Stimulated activated CD8-positive, alpha-beta memory T cell treated with anti-CD3 and anti-CD28 coated beads, Interleukin-4, amount 100 ng/mL, for 4 hours (primary cell): ENCODE measurements at places on chromosomes 4 and X.

- DNase-seq, result no peak
Observed at GRCh38 chrX:40581336-40581920, 658 bp downstream of the ATP6AP2 start.

GRCh38 chr4:113665036-113665435, 96.5 kb downstream of the CAMK2D start:
- DNase-seq, result no peak

GRCh38 chr4:168647646-168648375, 151.0 kb downstream of the PALLD start:
- no peak for DNase-seq

DNA sequence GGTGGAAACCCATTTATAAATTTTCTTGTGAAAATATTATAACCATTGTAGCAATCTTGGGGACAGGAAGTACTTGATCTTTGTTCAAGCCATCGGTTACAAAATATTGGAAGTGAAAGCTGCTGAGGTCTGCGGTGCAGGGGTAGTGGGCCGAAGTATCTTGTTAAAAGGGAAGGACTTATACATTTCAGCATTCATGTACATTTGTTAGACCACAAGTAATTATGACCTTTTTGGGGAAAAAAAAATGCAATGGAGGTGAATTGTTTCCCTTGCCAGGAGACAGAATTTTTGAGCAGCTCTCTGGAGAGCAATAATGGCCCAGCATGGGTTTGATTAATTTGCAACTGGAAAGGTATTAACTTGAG, 121.3 kb downstream of the EGF start:
- DNase-seq, result no peak

- no peak for DNase-seq
Observed at GRCh38 chrX:64580035-64580434, 184.8 kb upstream of the MTMR8 start.

DNA sequence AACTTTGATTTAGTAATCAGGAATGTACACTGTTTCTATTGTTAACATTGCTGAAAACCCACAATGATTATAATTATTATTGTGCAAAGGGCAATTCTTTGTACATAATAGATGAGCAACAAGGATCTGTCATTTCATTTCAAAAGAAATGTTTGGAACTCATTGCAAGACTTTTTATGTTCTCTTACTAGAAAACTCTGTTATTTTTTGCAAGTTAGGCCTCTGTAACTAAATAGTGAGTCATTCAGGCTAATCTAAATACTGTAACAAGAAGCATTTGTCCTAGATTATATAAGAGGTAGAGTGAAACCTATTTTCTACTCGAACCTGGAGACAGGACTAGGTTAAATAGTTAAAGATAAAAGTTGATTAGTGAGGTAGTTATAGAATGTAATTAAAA, 93.2 kb upstream of the FAM47B start:
- DNase-seq, result no peak

GRCh38 chrX:112056886-112057285, 25.7 kb downstream of the TRPC5 start:
- no peak for DNase-seq

DNA sequence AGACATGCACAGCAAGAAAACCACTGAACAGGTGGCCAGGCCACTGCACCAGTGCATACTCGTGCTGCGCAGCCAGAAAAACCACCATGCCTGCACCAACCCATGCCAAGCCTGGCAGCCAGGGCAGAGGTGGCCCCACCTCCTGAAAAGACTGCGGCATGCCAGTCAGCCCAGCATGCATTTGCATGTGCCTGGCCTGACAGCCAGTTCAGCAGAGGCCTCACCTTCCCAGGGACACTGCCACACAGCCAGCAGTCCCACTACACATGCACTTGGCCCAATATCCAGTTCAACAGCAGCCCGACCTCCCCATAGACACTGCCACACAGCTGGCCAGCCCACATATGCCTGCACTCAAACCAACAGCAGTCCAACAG, 43.5 kb upstream of the DDX60 start:
- no peak for DNase-seq

DNA sequence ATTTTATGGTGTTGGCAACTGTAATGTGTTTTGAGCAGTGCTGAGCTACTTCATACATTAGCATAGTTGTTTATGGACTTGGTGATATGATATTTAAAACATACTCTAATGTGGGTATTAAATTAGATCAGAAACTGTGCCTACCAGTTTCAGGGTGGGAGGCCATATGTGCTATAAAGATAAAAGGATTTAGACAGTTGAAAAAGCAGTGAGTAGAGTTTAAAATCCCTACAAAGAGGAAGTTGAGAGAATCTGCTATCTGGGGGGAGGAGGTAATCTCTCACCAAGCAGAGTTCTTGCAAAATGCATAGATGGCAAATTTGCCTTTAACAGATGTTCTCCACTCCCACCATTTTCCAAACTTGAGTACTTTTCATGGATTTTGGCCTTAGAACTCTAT, 154.5 kb downstream of the SPOCK3 start:
- no peak for DNase-seq

GRCh38 chr4:72969976-72970375, 99.5 kb downstream of the COX18 start:
- DNase-seq, result no peak

- DNase-seq, result no peak
Observed at GRCh38 chr4:15912236-15912635, 26.3 kb downstream of the FGFBP1 start.

GRCh38 chr4:123127875-123128274, 205.5 kb upstream of the NUDT6 start:
- DNase-seq, result no peak

DNA sequence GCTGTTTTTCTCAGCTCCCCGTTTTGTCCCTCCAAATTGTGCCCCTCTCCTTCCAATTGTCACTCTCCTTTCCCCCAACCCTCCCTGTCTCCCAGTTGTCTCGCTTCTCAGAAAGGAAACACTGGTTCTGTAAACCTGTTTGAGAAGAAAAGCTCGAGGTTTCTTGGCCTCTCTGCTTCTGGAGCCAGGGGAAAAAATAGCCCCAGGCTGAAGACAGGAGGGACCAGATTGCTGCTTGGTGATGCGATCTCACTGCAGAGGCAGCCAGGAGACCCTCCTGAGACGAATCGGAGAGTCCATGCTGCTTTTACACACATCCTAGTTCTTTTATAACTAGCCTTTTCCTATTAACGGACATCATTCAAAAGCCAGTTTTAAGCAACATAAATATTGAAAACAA, 21.2 kb downstream of the TRIML1 start:
- no peak for DNase-seq

DNA sequence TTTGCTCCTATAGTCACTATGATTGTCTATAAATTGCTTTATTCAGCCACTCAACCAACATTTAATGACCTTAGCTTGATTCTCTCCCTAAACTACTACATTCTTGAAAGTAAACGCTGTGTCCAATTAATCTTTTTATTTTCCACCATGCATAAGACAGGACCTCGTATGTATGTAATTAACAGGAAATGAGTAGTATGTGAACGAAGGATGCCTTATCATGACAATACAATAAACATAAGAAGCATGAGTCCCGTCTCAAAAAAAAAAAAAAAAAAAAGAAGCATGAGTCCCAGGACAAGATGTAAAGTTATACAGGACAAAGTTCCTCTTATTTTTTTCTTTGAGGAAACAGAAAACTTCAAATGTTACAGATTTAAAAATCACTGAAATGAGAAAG, 92.5 kb downstream of the PPP3CA start:
- DNase-seq, result no peak

GRCh38 chr4:10015140-10015753, 6.0 kb downstream of the SLC2A9 start:
- no peak for DNase-seq

DNA sequence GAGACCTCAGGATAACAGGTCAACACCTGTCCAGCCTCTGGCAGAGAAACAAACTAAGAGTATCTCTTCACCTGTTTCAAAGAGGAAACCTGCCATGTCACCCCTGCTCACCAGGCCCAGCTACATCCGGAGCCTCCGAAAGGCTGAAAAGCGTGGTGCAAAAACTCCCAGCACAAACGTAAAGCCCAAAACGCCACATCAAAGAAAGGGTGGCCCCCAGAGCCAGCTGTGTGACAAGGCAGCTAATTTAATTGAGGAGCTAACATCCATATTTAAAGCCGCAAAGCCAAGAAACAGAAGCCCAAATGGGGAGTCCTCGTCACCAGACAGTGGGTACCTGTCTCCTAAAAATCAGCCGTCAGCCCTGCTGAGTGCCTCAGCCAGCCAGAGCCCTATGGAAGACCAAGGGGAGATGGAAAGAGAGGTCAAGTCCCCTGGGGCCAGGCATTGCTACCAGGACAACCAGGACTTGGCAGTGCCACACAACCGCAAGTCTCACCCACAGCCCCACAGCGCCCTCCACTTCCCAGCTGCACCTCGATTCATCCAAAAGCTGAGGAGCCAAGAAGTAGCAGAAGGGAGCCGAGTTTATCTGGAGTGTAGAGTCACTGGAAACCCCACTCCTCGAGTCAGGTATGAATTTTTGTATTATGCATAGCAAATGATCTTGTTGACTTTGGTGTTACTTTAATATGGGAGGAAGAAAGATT, 15.1 kb downstream of the PALLD start:
- DNase-seq, result peak; percentile 18
